Caki2 (cell line): ENCODE measurements at places on chromosomes 2 and 18. TPM values are rescaled to one million over a fixed set of nuclear protein-coding genes. Genes with fewer than 3 reads are reported as not detected.

HSPE1 gene
- total RNA-seq, result 174 and 209 TPM in 2 replicates

DNA sequence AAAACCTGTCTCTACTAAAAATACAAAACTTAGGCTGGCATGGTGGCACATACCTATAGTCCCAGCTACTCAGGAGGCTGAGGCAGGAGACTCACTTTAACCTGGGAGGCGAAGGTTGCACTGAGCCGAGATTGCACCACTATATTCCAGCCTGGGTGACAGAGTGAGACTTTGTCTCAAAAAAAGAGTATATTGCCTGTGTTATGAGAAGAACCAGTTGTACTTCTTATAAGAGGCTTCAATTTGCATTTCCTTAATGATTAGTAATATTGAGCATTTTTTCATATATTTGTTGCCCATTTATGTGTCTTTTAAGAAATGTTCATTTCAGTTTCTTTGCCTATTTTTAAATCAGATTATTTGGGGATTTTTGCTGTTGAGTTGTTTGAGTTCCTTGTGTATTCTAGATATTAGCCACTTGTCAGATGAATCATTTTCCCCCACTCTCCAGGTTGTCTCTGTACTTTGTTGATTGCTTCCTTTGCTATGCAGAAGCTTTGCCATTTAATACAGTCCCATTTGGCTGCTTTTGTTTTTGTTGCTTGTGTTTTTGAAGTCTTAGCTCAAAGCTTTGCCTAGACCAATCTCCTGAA lies 75.8 kb upstream of the LRPPRC start:
- DNase-seq, result no peak

MROH2A gene
- total RNA-seq, result not detected in 2 replicates

GRCh38 chr18:79702906-79703305 lies 23.3 kb downstream of the CTDP1 start:
- no peak for DNase-seq

GRCh38 chr2:207165121-207166038 lies at the start of gene KLF7:
Gene KLF7, minus strand, starts transcription at chr2:207165948. Its CDS starts 380 bp downstream, at chr2:207165568.
- DNase-seq, result peak; percentile 38

SP110 gene
- 2.1 and 5.8 TPM in 2 replicates for total RNA-seq

GRCh38 chr2:88265352-88266303 lies 95.5 kb downstream of the THNSL2 start:
- peak; percentile 27 for DNase-seq

DNA sequence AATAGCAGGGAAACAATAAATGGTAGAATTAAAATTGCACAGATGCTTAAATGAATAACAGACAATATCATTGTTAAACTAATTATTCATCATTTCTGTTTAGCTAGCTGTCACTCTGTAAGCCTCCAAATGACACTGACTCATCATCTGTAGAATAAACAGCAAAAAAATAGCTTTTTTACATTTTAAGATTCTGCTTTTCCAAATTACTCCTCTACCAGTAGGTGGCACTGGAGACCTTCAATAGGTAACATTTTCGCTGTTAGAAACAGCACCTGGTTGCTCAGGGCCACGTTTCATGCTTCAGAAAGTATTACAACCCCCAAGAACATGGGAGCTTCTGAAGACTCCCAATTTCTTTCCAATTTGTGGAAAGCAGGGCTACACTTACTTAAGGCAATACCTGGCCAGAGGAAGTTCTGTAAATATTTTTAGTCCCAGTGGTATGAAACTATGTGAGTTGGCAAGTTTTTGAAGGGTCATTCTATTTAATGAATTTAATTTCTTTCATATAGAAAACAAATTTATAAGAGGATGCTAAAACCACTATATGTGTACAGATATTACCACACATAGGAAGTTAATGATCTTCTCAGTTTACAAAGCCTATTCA lies 45.4 kb downstream of the TTN start:
- peak; percentile 42 for DNase-seq
